ENCODE measurements at places on chromosomes 11 and 22. TPM values are rescaled to one million over a fixed set of nuclear protein-coding genes. Genes with fewer than 3 reads are reported as not detected.

CCDC116 gene
- 1.0 TPM for total RNA-seq

KCNQ1 gene
- total RNA-seq: 6.2 TPM

CASP12 gene
- 2.6 TPM for total RNA-seq

PKP3 gene
- not detected for total RNA-seq

UEVLD gene
- 22.4 TPM for total RNA-seq

C11orf86 gene
- not detected for total RNA-seq

LUZP2 gene
- not detected for total RNA-seq

DNA sequence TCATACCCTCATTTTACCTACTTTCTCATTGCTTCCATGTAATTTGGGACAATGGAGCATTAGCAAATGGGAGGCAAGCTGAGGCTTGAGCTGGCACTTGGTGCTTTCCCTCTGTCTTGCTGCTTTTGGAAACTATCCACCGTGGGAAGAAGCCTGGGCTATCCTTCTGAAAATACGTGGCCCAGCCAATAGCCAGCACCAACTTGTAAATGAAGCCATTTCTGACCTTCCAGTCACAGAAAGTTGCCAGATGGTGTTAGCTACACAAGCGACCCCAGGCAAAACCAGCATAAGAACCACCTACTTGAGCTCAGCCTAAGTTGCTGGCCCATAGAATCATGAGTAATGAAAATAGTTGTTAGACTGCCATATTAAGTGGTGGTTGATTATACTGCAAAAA is 18.5 kb upstream of the SPON1 start:
- no peak for DNase-seq

- DNase-seq: no peak
Observed at GRCh38 chr11:70034740-70035365, 43.3 kb upstream of the ANO1 start.

DNA sequence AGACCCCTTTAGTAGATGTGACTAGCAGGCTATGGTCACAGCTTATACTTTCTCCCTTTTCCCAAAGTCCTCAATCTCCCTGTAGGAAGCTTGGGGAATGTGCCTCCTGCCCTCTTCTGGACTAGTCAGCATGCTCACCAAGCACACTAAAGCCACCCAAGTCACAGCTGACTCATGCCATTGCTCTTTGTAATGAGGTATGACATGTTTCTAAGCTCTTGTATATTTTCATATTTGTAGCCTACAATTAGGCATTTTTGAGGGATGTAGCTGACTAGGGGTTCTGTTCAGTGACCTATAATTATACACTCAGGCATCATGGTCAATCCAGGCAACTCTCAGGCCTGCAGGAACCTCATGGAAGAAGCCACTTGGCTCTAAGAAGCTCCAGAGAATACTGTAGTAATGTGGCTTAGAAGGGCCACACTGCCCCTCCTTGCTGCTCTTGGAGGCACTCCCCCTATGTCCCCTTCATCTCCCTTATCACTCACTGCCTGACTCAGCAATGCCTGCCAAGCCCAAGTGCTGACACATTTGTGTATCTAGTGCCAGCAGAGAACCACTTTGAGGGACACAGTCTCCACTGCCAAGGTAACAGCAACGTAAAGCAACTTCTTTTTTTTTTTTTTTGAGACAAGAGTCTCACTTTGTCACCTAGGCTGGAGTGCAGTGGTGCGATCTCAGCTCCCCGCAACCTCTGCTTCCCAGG is 86.2 kb downstream of the RPL27A start:
- peak; percentile 62 for DNase-seq

DNA sequence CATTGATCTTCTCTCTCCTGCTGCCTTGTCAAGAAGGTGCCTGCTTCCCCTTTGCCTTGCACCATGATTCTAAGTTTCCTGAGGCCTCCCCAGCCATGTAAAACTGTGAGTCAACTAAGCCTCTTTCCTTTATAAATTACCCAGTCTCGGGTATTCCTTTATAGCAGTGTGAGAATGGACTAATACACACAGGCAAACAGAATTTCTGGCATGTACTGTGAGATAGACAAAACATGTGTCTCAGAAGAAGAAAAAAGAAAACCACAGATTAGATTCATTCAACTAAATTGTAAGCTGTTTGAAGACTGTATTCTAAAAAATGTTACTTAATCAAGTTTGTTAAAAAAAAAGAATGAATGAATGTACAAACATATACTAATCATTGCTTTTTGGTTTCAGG is 1.5 kb upstream of the MMP20 start:
- no peak for DNase-seq

DNA sequence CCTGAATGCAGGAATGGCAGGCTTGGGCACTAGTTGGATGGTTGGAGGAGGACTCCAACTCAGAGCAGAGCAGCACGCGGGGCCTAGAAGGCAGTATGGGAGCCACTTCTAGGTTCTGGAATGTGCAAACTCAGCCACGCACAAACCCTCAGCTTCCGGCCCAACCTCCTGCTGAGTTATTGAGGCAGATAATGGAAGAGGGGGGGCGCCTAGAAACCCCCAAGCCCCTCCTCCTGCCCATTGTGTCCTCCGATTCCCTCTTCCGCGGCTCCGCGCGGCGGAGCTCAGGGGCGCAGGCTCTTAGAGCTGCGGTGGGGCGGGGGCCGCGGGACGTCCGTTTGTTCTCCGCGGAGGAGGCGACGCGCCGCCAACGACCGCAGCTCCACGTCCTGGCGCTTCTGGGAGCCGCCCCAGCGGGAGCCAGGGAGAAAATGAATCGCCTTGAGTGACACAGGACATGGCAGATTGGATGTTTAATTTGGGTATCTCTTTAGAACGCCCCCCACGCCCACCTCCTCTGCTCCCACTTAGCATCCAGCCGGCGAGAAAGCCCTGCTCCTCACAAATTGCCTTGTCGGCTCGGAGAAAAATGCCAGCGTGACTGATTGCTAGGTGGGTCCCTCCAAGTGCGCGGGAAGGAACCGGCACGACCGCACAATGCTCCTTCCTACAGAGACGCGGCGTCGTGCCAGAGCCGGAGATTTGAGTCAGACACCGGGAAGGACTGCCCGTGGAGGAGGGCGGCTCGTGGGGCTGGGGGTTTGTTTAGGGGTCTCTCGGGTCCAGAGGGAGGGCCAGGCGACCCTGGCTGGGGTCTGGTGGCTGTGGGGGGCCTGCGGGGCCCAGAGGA is 144.6 kb downstream of the NECTIN1 start:
- peak; percentile 85 for DNase-seq

DNA sequence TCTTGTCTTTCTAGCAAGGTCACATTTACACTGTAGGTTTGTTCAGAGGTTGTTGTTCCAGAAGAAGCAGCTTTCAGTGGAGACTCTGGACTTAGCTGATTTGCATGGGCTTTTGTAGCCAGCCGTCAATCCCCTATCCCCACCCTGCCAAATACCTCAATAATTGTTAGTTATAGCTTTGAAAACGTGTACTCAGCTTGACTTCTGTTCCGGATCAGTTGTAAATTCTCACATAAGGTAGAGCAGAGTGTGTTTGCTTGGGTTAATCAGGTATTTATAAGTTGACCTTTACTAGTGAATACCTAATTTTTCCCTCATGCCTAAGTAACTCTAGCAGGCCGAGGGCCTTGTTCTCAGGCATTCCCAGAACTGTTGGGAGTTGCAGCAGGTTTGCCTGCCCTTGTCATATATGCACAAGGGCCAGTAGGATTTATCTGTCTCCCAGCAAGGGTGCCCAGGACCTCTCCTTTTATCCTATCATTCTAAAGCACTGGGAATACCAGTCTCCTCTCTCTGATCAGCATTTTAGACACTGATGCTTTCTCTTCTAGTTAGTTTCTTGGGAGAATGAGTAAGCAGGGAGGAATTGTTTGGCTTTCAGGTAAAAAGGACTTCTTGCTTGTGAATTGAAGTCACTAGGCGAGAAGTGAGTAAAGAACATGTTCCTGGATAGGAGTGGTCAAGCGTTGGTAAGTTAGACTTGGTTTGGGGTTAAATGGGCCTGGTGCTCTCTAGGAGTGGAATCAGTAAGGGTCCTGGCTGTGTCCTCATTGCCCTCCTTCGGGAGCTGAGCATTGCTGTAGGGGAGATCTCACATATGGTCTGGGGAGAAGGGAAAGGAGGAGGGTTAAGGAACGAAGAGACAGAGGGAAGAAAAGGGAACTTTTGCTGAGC is 22.1 kb downstream of the STIM1 start:
- DNase-seq: no peak

GRCh38 chr11:70139785-70140410 is 61.8 kb downstream of the ANO1 start:
- DNase-seq: no peak

DNA sequence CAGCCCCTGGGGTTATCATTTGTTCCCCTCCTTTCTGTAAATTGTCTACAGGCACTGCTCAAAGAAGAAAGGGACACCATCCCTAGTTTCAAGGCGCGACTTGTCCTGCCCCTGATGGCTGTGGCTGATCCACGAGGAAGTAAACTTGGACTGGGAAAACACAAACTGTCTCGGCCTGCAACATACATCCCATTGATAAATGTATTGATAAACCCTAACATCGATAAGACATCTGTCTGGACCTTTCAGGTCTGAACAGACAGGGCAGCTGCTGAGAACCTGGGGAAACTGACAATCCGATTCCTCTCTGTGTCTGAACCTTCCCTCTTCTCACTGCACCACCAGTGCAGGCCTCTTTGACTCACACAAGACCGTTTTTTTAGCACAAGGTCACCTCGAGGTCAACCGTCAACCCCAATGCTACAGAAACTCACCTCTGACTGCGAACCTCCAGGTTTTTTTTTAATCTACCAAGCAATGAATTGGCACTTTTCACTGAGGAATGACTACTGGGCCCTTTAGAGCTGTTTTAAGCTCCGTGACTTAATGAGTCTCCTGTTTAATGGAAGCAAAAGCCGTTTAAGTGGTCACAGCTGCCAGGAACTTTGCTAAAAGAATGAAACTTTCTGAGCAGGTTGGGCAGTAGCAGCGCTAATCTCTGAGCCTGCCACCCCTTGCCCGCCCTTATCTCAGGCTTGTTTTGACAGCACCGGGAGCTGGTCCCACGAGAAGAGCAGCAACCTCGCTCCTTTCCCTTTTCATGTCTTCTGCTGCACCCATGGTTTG is 203.8 kb upstream of the TMEM45B start:
- DNase-seq: no peak

DNA sequence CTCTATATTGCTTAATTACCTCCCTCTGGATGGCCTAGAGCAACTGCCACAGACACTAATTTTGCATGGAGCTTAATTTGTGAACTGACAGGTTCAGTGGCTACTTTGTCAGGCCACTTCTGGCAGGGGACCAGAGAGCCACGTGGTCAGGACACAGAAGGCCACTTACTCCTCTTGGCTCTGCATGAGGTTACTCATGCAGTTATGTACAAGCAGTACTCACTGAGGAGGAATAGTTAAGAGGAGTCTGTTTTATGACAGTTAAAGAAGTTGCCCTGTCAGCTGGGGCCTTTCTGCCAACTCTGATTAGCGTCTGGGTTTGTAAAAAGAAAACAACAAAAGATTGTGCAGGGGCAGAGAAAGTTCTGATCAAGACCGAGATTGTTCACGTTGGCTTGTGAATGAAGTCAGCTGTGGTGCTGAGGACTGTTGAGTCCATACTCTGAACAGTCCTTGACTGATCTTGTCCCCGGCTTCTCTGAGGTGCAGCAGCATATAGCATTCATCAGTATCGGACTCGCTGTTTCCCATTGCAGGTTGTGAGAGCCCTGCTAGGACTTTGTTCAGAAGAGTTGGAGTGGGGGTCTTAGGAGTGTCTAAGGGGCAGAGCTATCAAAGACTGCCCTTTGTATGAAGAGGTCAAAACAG is 41.4 kb downstream of the PPFIBP2 start:
- no peak for DNase-seq

DNA sequence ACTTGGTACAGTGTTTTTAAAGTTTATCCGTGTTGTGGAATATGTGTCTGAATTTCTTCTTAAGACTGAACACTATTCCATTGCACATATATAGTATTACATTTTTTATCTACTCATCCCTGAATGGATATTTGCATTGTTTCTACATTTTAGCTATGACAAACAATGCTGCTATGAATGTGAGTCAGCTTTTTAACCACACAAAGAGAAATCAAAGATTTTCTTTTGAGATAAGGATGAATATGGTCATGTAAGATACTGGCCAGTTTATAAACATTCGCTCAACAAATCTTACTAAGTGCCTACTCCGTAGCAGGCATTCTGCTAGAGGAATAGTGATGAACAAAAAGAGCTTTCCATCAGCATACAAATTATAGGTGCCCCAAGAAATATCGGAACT is 16.5 kb upstream of the OR9G4 start:
- no peak for DNase-seq

DNA sequence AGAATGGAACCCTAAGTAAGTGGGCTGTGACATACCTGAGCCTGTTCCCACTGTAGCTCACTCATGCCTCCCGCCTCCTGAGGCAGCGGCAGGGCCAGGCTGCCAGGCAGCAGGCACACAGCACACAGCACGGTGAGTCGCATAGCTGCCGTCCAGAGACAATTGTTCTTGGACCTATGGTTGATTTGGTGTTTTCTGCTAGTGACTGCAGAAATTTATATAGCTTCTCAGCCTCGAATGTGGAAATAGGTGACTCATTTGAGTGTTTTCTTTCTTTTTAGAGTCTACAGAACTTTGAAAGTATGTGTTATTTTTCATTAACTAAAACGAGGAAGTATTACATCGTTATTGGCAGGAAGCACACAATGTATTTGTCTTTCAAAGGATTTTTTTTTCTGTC is at the start of gene MMP7:
TSS of gene MMP7 (minus strand) at position 190 of the 400 bp plus-strand sequence. CDS start at position 143, 47 bp downstream.
- DNase-seq: no peak

GRCh38 chr22:35703861-35704584 is 13.6 kb upstream of the APOL5 start:
- no peak for DNase-seq

GRCh38 chr11:120610111-120610510 is 98.6 kb downstream of the GRIK4 start:
- no peak for DNase-seq

GRCh38 chr22:28095316-28096095 is 176.4 kb upstream of the PITPNB start:
- DNase-seq: no peak

- peak; percentile 94 for DNase-seq
Observed at GRCh38 chr22:41699264-41700107, at the start of gene MEI1. MEI1 (plus strand) TSS chr22:41699503; CDS start chr22:41699539, 36 bp downstream.

DNA sequence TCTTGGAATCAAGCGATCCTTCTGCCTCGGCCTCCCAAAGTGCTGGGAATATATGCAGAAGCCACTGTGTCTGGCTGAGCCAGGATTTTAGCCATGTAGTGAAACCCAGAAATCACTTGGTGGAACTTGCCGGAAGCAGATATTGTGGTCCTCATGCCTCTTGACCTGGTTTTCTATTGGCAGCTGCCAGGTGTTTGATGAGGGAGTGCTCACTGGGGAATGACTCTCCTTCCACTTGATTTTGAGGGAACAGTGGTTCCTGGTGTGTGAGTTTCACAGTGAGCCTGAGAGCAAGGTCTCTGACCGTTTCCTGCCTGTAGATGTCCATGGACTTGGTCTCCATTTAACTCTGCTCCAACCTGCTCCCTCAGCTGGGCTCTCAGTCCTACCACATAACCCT is 34.7 kb upstream of the ELF5 start:
- no peak for DNase-seq

DNA sequence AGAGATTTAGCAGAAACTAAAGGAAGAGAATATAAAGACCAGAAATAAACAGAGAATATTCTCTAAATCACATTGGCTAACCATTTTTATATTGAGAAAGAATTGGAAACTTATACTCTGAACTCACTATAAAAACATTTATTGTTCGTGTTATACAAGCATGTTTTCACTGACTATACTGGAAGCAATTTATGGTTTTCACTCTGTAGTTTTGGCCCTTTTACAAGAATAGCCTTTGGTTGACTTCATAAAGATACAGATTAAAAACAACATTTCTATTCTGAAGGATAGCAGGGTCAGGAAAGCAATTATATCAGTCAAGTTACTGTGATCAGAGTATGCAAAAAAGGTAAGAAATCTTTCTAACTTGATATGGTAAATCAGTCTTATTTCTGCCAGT is 965.7 kb upstream of the FAT3 start:
- no peak for DNase-seq
